Aorta (tissue), 5 donors: ENCODE measurements at places on chromosomes 7 and 10. TPM values are rescaled to one million over a fixed set of nuclear protein-coding genes. Genes with fewer than 3 reads are reported as not detected.

The DLX6 gene
- total RNA-seq = 0.27 TPM

The IQCE gene
- total RNA-seq = 12.0 TPM

The SLC13A1 gene
- not detected for total RNA-seq

The PRPS1L1 gene
- total RNA-seq = not detected

The ASAH2 gene
- total RNA-seq = 2.3 TPM

The FGFR2 gene
- 13.1 TPM for total RNA-seq

The PDGFA gene
- 114 TPM for total RNA-seq

The SFTPD gene
- total RNA-seq = 0.58 TPM

- no peaks in the 10 kb centered on the region for H3K4me1 ChIP-seq
- H3K27ac ChIP-seq = no peak overlapping the region
- H3K4me3 ChIP-seq = no peak overlapping the region
These were observed 498.6 kb downstream of the GALNT17 start for GRCh38 chr7:71630516-71630915.

DNA sequence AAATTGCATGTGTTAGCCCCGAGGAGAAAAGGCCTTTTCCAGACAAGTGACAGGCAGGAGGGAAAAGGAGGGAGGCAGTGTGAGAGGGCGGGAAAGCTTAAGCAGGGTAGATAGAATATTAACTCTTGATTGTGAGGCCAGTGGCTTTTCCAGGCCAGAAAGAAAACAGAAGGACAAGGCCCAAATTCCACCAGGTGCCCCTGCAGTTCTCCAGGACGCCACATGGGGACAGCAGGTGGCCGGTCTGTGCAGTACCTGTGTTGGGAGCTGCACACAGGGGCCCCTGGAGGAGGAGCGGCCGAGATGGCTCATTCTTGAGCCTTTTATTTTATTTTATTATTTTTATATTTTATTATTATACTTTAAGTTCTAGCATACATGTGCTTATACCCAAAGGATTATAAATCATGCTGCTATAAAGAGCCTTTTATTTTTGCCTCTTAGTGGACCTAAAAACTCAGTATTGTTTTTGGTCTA is 141.3 kb upstream of the KLF14 start:
- no peak overlapping the region for H3K4me3 ChIP-seq
- no peaks in the 10 kb centered on the region for H3K27me3 ChIP-seq
- peak; percentile 82 for DNase-seq
- H3K36me3 ChIP-seq = peaks cover 2% of the 10 kb centered on the region

- H3K27ac ChIP-seq = no peak overlapping the region
- no peak for DNase-seq
- H3K27me3 ChIP-seq = no peaks in the 10 kb centered on the region
- H3K4me3 ChIP-seq = no peak overlapping the region
- no peaks in the 10 kb centered on the region for H3K36me3 ChIP-seq
- no peaks in the 10 kb centered on the region for H3K4me1 ChIP-seq
These were observed 23.2 kb downstream of the PILRA start for GRCh38 chr7:100396421-100396982.

DNA sequence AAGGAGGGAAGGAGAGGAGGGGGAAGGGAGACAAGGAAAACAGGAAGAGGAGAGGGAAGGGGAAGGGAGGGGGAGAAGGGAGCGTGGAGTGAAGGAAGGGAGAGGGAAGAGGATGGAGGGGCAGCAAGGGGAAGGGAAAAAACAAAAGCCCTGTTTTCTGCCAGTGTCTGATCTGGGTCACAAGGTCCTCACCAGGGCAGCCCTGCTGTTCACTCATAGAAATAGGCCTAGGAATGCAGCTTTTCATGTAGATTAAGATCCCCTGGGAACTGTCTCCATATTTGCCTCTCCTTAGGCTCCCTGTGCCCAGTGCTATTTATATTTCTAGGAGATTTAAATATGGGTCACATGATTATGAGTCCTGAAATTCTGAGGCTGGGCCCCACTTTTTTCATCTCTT is 790.7 kb downstream of the TNS3 start:
- H3K4me3 ChIP-seq = no peak overlapping the region
- H3K27ac ChIP-seq = no peak overlapping the region

DNA sequence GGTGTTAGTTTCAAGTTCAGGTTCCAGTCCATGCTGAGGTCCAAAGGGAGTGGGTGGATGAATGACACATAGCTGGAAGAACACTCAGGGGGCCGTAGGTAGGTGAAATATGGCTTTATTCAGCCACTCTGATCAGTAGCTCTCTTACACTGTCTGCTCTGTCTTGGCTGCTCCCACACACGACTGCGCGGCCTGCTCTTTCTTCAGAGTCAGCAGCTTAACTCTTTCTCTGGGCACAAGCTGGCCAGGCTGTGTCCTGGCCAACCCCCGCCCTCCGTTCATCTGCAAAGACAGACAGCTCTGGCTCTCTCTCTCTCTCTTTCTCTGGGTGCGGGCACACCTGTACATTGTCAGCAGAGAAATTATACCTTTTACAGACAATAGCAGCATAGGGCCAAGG is 317.4 kb upstream of the SORCS1 start:
- DNase-seq = no peak
- H3K36me3 ChIP-seq = no peaks in the 10 kb centered on the region
- no peaks in the 10 kb centered on the region for H3K4me1 ChIP-seq
- H3K4me3 ChIP-seq = no peak overlapping the region
- H3K27ac ChIP-seq = no peak overlapping the region
- H3K27me3 ChIP-seq = no peaks in the 10 kb centered on the region

- no peak for DNase-seq
- no peaks in the 10 kb centered on the region for H3K4me1 ChIP-seq
- no peaks in the 10 kb centered on the region for H3K36me3 ChIP-seq
- no peak overlapping the region for H3K27ac ChIP-seq
These were observed 79.5 kb upstream of the PRSS58 start for GRCh38 chr7:142337054-142338001.

- DNase-seq = no peak
- no peaks in the 10 kb centered on the region for H3K36me3 ChIP-seq
- no peaks in the 10 kb centered on the region for H3K27me3 ChIP-seq
- no peak overlapping the region for H3K27ac ChIP-seq
- H3K4me1 ChIP-seq = no peaks in the 10 kb centered on the region
- no peak overlapping the region for H3K4me3 ChIP-seq
These were observed 391.3 kb downstream of the AUTS2 start for GRCh38 chr7:69989551-69989950.

DNA sequence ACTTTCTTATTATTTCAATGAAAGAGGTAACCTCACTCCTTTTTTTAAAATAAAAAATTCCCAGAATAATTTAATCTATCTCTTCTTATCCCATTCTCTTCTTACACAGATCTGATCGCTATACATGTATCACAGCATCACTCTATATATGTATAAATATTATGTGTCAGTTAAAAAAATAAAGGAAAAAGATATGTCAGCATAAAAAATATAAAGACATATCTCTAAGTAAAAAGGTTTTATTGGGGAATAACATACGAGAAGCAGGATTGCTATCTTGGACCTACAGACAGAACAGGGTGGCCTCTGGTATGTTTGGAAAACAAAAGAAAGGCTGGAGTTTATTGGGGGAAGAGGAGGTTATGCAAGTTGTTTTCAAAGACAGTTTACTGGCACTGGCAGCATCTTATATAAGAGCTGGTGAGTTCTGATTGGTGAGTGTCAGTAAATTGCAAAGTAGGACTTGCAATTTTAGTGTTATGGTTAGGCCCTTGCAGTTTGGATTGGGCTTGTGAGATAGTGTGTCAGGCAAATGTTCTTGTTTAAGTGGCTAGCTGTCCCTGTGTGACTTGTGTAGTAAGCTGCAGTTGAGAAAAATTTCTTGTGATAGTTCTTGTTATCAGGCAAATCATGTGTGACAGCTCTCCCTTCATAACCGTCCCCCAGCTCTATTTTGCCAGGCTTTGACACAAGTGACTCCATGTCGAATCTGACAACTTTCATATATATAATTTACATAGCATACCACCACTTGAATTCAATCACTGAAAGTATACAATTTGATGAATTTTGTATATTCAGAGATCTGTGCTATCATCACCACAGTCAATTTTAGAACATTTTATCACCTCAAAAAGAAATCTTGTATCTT is 118.2 kb downstream of the HBP1 start:
- H3K36me3 ChIP-seq = no peaks in the 10 kb centered on the region
- DNase-seq = no peak
- no peak overlapping the region for H3K27ac ChIP-seq
- no peak overlapping the region for H3K4me3 ChIP-seq

DNA sequence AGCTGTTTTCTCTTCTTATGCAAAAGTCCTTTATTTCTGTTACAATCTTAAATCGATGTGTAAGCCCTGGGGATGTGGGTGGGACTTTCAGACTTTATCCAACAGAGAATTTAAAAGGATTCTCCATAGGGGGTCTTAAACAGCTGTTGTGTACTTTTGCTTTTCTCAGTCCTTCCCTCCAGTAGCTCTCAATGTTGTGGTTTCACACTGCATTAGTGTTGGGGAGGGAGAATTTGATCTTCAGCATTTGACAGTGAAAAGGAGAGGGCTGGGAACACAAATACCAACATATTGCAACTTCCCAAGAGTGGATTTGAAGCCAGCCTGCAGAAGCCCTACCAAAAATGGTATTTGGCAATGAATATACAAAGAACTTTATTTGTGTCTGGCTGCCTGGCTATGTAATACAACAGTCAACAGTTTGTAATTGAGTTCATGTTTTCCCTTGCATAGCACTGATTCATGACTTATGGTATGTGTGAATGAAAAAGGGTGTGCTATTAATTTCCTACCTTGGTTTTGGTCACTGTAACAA is 80.1 kb upstream of the CAPZA2 start:
- H3K27ac ChIP-seq = no peak overlapping the region
- no peak overlapping the region for H3K4me3 ChIP-seq
- DNase-seq = no peak
- H3K27me3 ChIP-seq = no peaks in the 10 kb centered on the region

DNA sequence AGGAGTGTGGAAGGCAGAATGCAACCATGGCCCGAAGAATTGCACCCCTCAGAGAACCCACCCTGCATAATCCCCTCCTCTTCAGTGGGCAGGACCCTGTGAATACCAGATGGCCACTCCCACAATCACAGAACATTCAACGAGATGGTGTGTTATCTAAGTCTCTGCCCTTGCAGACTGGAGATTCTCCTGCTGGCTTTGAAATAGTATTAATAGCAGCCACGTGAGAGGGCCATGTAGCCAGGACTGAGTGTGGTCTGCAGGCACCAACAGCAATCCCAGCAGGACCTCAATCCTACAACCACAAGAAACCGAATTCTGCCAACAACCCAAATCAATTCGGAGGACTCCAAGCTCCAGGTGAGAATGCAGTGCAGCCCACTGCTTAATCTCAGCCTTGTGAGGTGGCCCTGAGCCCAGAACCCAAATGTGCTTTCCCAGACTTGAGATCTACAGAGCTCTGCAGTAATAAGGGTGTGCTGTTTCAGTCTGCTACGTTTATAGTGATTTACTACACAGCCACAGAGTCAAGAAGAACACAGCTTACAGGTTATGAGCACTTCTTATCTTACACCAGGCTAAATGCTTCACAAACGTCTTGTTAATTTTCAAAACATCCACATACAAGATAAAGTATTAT is 72.1 kb downstream of the VOPP1 start:
- no peaks in the 10 kb centered on the region for H3K36me3 ChIP-seq
- H3K4me1 ChIP-seq = no peaks in the 10 kb centered on the region
- no peak overlapping the region for H3K4me3 ChIP-seq
- H3K27me3 ChIP-seq = no peaks in the 10 kb centered on the region

DNA sequence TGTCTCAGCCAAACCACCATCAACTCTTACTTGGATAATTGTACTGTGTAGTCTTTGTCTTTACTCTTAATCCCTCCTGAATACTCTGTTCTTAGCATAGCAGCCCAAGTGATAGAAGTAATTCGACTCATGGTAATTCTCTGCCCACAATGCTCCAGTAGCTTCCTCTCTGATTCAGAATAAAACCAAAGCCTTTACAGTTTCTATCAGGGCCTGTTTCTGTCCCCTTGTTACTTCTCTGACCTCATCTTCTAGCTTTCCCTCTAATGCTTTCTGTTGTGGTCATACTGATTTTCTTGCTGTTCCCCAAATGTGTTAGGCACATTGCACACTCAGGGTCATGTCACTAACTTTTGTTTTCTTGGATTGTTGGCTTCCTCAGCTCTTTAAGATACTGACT is 8.0 kb downstream of the ZNF518A start:
- H3K4me3 ChIP-seq = no peak overlapping the region
- peaks cover 2% of the 10 kb centered on the region for H3K36me3 ChIP-seq
- no peak overlapping the region for H3K27ac ChIP-seq
- no peak for DNase-seq

GRCh38 chr7:96312502-96312901 is 9.4 kb downstream of the SLC25A13 start:
- H3K27ac ChIP-seq = no peak overlapping the region
- H3K4me1 ChIP-seq = peaks cover 5% of the 10 kb centered on the region
- no peaks in the 10 kb centered on the region for H3K27me3 ChIP-seq
- no peak for DNase-seq

DNA sequence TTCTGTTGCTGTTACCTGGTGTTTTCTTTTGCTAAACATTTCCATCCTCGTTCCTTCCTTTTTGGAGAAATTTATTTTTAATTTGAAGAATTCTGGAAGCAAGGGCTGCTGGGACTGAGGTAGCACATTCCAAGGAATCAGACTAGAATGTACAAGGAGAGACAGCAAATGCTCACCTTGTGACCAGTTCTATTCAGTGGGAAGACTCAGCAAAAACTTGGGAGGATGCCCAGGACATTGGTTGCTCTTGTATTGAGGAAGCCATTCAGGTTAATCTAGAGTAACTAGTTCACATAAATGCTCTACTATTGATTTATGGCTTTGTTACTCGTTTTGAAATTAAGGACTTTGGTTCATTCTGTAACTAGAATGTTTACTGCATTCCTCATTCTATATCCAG is 11.3 kb downstream of the PLCE1 start:
- no peak overlapping the region for H3K27ac ChIP-seq
- H3K36me3 ChIP-seq = no peaks in the 10 kb centered on the region
- no peak overlapping the region for H3K4me3 ChIP-seq
- no peak for DNase-seq

- DNase-seq = no peak
- H3K36me3 ChIP-seq = no peaks in the 10 kb centered on the region
- no peak overlapping the region for H3K4me3 ChIP-seq
- no peaks in the 10 kb centered on the region for H3K4me1 ChIP-seq
- H3K27me3 ChIP-seq = no peaks in the 10 kb centered on the region
- no peak overlapping the region for H3K27ac ChIP-seq
These were observed 21.0 kb downstream of the DOCK4 start for GRCh38 chr7:112185005-112185834.

DNA sequence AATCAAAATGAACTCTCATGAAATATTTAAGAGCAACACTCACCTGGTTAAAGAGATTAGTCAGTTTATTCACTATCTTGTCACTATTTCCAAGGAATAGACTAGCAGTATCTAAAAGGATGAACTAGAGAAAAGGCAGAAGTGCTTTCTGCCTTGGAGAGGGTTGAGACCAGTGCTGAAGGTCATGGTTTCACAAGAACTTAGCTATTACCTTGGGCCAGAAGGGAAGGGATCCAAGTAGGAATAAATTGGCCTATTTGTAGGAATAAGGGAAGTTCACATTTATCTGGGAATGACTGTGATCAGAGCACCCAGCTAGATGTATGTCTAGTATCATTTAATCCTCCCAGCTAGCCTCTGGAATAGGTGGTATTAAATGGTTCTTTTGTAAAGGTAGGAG is 347.2 kb downstream of the LRMDA start:
- H3K27ac ChIP-seq = no peak overlapping the region
- H3K4me1 ChIP-seq = peaks cover 5% of the 10 kb centered on the region
- H3K4me3 ChIP-seq = no peak overlapping the region
